ENCODE measurements at places on chromosomes 4 and X. TPM values are rescaled to one million over a fixed set of nuclear protein-coding genes. Genes with fewer than 3 reads are reported as not detected.

The DCAF8L2 gene
- total RNA-seq = not detected

The ASMT gene
- total RNA-seq = not detected

The NDNF gene
- total RNA-seq = 0.29 TPM

The LRP2BP gene
- 0.49 TPM for total RNA-seq

The ENPP6 gene
- total RNA-seq = not detected

DNA sequence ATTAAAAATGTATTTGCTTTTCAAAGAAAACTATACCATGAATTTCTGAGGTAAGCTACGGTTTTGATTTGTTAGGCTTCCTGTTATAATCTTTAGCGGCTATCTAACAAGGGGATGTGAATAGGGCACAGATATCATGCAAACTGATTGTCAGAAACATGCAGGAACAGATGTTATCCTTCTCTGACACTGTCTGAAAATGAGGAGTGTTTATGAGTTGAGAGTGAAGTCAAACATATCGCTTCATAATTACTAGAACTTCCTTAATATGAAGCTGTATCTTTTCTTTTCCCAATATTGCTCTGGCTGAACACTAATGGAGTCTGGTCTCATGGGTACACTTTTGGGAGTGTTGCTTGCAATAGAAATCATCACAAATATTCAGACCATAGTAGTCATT, 16.3 kb upstream of the SULT1B1 start:
- DNase-seq = no peak

DNA sequence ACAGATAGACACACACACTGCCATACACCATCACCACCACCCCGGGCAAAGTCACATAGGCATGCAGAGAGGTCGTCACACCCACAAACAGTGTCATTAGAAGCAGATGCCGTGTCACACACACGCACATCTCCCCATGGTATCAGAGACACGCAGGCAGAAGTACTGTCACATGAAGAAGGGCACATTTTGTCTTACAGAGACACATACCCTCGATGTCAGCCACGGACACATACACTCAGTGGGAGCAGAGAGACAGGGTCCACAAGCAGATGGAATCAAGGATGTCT, 3.3 kb downstream of the NALF2 start:
- DNase-seq = no peak

DNA sequence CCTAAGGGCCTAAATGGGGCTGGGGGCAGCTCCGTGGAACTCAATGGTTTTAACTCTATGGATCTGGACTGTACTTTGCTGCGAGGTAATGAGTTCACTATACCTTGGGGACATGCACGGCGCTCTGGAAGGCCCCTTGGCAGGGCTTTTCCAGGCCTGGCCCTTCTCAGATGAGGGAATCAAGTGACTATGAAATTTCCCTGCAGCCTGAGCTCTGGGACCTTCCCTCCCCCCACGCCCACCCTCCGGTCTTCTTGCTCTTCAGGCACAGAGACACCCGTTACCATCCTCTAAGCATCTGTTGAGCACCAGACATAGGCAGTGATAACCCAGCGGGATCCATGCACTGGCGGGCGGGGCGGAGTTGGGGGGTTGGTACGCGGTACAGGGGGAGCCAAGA, 109.2 kb downstream of the PSAPL1 start:
- DNase-seq = no peak

DNA sequence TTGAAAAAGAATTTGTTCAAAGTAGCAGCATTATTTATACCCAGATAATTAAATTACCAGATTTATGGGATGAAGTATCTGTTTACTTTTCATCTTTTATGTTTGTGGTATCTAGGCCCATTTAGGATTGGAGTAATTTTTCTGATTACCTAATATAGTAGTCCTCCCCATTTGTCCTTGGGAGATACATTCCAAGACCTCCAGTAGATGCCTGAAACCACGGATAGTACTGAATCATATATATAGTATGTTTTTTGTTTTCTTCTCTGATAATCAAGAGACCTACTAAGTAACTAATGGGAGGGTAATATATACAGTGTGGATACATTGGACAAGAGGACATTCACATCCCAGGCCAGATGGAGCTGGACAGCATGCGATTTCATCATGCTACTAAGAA, 30.7 kb upstream of the PTPN13 start:
- no peak for DNase-seq

DNA sequence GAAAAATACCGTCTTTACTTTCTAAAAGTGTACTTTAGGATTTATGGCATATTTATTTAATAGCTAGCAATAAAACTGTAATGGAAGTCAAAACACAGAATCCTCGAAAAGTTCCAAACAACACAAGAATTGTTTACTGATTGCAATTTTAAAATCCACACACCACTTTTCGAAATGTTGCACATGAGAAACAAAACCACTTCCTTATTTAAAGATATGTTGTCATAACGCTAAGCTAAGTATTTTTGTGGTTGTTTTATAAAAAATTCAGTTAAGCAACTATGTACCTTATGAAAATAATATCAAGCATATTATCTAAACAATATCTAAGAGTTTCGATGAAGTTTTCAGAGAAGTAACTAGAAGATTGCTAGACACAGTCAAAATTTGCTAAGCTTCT, 344 bp downstream of the TMPRSS11D start:
- no peak for DNase-seq

- DNase-seq = peak; percentile 11
These were observed 207.8 kb upstream of the CNKSR2 start for GRCh38 chrX:21166272-21166982.

GRCh38 chrX:135740681-135741149, 27.3 kb downstream of the CT45A1 start:
- DNase-seq = peak; percentile 47

DNA sequence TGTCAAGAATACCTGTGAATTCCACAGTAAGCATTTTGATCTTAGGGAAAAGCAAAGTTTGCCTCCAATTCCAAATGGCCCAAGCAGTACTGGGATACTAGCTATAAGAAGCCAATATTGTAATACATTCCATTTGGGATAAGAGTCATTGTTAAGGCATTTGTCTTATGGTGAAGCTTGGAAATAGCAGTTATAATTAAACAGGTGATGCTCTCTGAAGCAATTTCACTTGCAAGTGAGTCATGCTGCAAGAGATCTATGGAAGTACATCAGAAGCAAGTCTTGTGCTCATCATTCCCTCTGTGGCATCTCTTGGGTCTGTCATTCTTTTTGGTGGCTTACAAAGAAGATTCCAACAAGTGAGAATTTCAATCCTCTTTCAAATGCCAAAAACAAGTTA, 386.4 kb upstream of the RPS6KA3 start:
- DNase-seq = no peak

DNA sequence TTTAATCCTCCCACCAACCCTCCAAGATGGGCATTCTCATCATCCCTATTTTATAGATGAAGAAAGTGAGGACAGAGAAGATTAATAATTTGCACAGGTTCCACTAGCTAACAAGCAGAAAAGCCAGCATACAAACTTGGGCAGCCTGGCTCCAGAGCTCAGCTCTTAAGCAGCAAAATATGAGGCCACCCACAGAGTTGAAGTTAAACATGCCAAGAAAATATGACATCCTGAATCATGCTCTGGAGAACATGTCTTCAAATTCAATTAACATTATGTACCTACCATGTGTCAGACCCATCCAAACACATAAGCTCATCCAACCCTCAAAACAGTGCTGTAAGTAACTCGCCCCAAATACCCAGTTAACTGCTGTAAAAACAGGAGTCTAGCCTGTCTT, 33.9 kb downstream of the USP46 start:
- no peak for DNase-seq

DNA sequence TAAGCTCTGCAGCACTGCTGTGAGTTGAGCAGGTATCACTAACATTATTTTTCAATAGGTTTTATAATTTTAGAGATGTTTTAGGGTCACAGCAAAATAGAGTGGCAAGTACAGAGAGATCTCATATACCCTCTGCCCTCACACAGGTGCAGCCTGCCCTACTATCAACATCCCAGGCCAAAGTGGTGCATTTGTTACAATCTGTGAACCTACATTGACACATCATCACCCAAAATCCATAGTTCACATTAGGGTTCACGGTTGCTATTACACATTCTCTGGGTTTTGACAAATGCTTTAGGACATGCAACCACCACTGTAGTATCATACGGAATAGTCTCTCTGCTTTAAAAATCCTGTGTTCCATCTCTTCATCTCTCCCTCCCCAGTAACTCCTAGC, 173.1 kb downstream of the DHX15 start:
- no peak for DNase-seq

GRCh38 chr4:53722110-53722509, 130.8 kb upstream of the LNX1 start:
- DNase-seq = no peak

DNA sequence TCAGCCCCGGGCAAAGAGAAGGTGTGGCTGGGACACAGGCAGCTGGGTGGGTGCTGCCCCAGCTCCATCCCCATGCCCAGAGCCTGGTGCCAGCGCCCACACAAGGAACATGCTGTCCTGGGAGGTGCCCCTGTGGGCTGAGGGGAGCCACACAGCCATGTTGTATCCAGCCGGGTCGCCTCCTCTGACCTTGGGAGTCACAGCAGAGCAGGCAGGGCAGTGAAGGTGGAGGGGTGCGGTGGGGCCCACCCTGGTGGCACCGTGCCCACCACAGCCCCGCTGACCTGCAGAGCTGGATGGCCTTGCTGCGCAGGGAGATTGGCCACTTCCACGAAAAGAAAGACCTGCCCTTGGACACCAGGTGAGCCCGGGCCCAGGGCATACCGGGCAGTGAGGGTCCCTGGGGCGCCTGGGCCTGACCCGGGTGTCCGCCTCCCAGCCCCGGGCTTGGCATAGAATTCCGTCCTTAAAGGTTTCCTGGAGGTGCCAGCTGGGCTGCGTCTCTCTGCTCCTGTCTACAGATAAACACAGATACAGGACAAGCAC, 18.7 kb upstream of the ADD1 start:
- no peak for DNase-seq

DNA sequence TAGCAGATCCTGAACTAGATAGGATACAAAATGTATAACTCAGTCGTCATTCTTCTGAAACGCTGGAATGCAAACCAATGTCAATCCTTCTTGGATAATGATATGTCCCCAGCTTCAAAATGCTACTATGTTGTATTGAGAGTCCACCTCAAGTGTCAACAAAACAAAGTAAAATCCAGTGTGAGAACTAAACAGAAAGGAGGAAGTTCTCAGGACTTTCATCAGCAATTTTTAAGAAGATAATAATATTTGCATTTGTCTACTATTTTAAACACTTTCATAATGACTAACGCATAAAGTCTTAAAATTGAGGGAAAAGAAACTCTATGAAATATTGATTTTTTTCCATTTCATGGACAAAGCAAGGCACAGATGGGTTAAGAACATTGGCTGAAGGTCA, 36.3 kb downstream of the SOD3 start:
- DNase-seq = no peak

GRCh38 chr4:114137984-114138383, 158.5 kb upstream of the ARSJ start:
- DNase-seq = no peak

GRCh38 chrX:40644821-40645358, 2.5 kb downstream of the CXorf38 start:
- DNase-seq = peak; percentile 59

DNA sequence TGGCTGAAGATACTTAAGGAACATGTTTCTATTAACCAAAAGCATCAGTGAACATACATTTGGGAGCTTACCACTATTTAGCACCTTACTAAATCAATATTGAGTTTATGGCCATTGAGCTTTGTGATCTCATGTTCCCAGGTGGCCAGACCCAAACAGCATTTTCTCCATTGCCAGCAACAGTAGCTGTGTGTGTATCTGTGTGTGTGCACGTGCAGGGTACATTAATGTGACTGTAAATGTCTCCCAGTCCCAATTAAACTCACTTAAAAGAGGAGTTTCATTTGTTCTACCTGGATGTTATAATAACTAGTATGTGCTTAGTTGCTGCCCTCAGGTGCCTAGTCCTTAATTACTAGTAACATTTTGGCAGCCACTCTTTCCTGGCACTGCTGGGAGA, 282.4 kb downstream of the NR3C2 start:
- no peak for DNase-seq

DNA sequence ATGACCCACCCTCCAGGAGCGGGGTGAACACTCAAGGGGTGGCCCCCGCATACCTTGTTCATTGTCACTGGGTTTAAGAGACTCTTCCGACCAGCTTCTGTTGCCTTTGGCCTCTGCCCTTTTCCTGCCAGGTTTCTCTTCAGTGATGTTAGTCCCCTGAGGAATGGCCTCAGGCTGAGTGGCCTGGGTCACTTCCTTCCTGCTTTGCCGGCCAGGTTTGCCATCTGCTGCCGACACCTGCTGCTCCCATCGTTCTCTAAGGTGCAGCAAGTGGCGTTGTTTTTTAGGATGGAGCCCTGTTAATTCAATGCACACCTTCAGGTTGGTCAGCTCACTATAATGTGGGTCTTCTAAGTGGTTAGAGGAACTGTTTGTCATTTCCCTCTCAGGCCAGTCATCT, 34.2 kb downstream of the BCOR start:
- no peak for DNase-seq

DNA sequence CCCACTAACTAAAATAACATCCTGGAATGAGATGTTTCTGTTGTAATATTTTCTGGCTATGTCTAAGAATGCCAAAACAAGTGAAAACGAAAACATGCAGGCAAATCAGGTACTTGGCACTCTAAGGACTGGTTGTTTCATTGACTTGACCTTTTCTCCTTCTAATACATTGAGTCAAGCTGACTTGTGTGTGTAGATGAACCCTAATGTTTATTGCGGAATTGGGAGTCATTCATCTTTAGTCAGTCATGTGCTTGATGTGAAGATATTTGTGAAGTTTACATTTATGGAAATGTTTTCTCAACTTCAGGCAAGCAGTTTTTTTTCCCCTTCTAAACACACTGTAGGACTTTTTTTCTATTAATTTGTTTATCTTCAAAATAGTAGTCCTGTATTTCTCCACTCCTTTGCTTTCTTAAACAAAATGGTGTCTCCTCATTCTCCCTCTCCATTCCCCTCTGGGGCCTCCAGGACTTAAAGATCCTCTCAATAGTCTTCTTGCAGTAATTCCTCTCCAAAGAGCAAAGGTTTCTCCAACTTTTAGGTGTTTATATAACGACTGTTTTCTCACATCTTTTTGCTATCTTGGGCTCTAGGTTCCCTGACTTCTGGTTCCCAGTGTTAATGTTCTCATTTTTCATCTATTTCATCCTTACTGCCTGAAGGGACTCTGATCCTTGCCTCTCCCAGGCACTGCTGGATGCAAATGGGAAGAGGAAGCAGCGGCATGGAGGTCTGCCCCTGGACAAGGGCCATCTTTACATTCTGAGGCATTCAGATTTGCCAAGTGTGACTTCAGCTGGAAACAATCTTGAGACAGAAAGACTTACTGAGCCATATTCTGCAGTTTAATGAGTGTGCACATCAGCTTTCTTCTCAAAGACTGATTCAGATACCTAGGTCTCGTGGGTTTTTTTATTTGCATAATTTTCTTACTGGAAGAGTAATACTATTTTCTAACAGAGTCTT, 166.4 kb downstream of the ARHGAP6 start:
- DNase-seq = no peak

DNA sequence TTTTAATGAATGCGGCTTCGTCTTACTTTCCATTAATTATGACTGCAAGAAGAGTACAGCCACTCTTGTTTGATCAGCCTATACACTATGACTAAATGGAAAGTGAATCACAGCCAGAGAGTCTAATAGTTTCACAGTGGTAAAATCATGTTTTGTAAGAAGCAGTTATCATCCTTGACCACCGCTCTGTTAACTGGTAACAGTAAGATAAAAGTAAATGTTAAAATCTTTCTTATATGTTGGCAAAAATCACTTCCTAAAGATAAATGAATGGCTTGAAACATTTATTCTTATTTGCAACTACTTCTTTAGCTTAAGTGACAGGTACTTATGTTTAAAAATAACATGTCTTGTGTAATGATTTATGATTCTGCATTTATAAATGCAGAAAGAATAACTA, 13.2 kb downstream of the GALNT7 start:
- DNase-seq = no peak

Measured in Calu3 (cell line).